ENCODE measurements at places on chromosomes 5 and 9.

- no peak for DNase-seq
These were observed 6.1 kb upstream of the PRUNE2 start for GRCh38 chr9:76911971-76912370.

DNA sequence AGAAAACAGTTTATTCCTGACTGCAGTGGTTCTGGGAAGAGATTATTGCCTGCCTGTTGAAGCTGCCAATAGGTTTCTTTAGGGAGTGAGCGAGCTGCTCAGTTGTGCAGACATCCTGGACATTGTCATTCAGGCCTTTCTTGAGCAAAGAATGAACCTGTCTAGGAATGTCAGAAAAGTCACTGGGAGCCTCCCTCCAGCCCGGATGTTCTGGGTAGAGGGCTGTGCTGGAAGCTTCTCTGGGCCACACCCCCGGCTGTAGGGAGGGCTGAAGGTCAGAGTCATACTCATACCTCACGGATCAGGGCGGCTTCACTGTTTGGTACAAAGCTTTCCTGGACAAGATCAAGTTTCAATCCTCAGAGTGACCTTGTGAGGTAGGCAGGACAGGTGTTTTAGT, 33.4 kb upstream of the TBC1D2 start:
- no peak for DNase-seq

DNA sequence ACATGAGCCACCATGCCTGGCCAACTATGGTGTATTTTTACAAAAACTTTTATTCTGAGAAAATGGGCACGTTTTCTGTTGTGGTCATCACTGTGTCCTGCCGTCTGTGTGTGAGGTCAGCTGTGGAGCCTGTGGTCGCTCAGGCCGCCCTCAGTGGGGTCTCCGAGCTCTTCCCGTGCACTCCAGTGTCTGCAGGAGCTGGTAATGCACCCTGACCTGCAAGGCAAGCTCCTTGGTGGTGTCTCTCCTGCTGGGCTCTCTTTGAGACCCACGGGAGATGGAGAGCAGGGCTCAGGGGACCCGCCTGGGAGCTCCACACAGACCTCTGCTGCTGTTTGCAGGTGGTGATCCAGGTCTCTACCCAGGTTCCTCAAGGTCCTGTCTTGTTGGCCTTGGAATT, 9.6 kb upstream of the AHRR start:
- no peak for DNase-seq

GRCh38 chr9:2298217-2298616, 283.1 kb downstream of the SMARCA2 start:
- DNase-seq: no peak

- no peak for DNase-seq
These were observed 6.4 kb upstream of the SLC2A8 start for GRCh38 chr9:127390563-127390962.

DNA sequence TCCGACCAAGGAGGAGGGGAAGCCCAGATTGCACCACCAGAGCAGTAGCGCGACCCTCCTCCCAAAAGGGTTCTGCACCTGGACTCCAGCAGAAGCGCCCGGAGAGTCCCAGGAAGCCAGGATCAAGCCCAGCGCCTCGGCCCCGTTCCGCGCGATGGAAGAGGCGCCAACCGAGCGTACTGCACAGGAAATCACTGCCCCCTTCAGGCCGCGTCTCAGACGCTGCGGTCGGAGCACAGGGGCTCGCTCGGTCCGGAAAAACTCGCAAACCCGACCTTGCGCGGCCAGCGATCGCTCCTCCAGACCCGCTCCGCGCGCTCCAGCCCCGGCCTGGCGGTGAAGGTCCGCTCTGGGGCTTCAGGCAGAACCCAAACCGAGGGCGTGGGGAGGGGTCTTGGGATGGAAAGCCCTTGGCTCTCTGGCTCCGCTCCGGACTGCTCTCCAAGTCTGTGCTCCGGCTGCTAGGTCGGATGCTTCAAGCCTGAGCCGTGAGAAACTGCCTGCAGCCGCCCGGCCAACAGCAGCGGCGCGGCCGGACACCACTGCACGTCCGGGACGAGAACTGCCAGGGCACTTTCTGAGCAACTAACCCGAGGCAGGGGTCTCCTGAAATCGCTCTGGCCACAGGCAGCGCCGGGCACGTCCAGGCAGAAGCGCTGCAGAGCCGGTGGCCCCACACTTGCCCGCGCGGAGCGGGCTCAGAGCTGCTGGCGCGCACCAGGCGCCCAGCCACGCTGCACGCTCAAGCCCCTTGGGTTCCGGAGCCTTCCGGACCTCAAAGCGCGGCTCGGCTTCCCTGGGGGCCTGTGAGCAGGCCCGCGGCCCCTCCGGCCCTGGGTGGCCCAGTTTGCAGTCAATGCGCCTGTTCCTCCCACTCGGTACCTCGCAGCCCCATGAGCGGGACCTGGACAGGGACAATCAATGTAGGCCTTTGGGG, 1.3 kb downstream of the GABBR2 start:
- DNase-seq: peak; percentile 67

- DNase-seq: no peak
These were observed 58.0 kb upstream of the RNF130 start for GRCh38 chr5:180129291-180130190.

- DNase-seq: no peak
These were observed 22.0 kb upstream of the TIFAB start for GRCh38 chr5:135473956-135474670.

- peak; percentile 24 for DNase-seq
These were observed 83.4 kb downstream of the GCNT1 start for GRCh38 chr9:76542360-76542759.

GRCh38 chr9:69976152-69976551, 67.5 kb upstream of the MAMDC2 start:
- DNase-seq: no peak

GRCh38 chr5:73940026-73940425, 314.0 kb downstream of the ARHGEF28 start:
- DNase-seq: no peak

GRCh38 chr9:74493512-74493911, 3.6 kb upstream of the RORB start:
- DNase-seq: no peak

DNA sequence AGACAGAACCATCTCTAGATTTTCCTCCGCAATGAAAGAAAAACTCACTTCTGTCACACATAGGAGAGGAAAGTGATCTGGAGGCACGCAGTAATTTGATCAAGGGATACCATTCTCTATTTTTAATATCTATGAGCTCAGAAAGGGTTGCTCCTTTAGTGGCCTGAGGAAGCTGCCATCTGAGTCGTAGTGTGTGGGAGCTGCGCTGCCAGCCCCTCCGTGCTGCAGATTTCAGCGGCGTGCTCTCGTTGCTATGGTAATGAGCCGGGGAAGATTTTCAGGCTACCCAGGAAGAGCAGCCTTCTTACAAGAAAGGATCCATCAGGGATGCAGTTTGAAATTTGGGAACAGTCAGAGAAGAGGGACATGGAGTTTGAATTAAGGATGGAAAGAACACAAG, 17.1 kb upstream of the GOLM1 start:
- no peak for DNase-seq

- no peak for DNase-seq
These were observed 104.1 kb downstream of the GAS1 start for GRCh38 chr9:86843206-86843605.

- DNase-seq: no peak
These were observed 469.7 kb downstream of the PRELID2 start for GRCh38 chr5:145365464-145365863.

GRCh38 chr5:166708291-166708690, 1583.2 kb upstream of the WWC1 start:
- DNase-seq: no peak

- DNase-seq: no peak
These were observed 128.0 kb upstream of the IL12B start for GRCh38 chr5:159458217-159458711.

DNA sequence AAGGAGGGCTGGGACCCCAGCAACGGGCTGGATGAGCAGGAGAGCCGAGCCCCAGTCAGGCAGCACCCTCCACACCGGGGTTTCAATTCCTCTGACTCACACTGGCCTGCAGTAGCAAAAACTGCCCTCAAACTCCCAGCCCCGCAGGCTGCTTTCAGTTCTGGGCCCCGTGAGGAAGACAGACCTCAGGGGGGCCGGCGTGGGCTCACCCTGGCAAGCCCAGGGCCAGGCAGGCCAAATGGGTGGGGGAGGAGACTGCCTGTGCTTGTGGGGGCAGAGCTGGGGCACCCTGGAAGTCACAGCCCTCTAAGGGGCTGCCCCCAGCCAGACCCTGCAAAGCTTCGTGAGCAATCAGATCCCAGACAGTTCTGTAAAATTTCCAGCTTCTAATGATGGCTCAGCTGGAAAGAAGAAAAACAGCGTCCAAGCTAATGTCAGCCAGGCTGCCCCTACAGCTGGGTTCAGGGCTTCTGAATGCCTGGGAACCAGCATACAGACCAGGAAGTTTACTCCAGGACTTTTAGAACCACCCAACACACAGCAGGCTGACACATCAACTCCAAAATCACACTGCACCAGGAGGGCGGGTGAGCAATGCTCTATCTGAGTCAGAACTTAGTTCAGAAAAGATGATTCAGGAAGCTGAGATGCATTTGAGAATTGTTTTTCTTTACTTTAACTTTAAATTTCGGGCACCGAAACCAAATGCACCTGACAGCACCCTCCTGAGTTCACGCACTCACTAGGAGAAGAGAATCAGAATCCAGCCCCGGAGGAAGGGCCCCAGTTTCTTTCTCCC, 34.7 kb downstream of the LPCAT1 start:
- DNase-seq: no peak

- DNase-seq: no peak
These were observed 276.1 kb downstream of the ADGRV1 start for GRCh38 chr5:90834711-90835110.

DNA sequence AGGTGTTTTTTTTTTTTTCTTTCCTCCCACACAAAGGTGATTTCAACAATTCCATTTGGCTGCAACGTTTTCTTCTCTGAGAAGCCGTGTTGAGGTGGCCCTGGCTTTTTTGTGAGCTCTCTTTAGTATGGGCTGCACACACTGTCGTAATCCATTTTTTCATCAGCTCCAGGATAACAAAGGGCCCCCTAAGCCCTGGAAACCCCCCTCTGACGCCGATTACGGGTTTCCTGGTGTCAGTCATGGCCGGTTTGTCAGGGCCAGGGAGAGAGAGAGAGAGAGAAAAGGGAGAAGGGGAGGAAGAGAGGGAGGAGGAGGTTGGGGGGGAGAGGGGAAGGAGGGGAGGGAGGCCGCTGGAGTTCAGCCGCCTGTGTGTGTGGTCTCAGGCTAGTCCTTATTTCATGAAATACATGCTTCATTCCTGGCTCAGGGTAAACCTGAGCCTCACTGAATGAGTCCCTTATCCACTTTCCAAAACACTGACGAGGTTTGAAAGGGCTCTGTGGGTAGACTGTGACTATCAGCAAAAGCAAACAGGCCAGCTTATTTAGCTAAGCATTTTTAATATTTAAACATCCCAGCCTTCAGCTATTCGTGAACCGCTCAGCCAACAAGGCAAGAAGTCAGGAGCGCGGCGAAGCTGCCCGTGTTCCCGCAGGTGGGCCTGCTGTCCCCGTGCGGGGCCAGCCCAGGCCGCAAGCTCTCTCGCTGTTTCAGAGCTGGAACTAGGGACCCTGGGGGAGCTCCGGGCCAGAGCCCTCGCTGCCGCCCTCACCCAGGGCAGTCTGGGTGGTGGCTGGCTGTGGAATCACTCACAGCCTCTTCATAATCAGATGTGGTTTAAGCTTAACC, 172.8 kb downstream of the ERCC6L2 start:
- DNase-seq: peak; percentile 28

GRCh38 chr5:168301593-168302390, 10.3 kb downstream of the WWC1 start:
- DNase-seq: no peak

- DNase-seq: no peak
These were observed 35.8 kb downstream of the PPARGC1B start for GRCh38 chr5:149765932-149766331.

DNA sequence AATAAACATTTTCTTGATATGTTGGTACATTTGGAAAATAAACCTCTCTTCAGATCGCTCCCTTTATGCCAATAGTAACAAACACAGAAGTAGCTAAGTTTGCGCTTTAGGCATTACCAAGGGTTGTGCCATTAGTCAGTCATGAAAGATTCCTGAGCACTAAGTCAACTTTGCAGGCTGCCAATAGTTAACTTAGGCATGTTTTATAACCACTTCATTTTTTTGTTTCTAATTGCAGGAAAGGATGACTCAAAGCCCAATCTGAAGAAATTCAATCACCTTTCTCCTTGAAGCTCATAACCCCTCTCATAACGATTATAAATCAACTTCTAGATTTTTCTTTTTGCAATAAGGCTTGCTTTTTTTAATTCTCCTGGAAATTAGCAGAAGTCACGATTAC, 517.0 kb downstream of the AGTPBP1 start:
- no peak for DNase-seq
